ENCODE measurements at places on chromosomes 4 and X.

DNA sequence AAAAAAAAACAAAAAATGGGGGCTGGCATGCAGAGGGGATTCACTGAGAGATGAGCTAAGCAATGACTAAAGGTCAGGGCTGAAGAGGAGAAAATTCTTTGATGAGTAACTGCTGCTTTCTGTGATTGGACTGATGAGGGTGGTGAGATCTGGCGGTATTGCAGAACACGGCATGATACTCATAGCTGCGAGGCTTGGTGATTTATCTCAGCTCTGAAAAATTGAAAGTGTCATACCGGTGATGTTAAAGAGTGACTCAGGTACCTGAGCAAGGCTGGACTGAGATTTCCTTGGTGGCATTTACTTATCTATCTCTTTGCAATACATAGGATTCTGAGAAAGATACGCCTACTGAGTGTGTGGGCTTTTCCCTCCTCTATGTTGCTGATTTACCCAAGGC lies 204.1 kb upstream of the DDX53 start:
- no peak for DNase-seq

DNA sequence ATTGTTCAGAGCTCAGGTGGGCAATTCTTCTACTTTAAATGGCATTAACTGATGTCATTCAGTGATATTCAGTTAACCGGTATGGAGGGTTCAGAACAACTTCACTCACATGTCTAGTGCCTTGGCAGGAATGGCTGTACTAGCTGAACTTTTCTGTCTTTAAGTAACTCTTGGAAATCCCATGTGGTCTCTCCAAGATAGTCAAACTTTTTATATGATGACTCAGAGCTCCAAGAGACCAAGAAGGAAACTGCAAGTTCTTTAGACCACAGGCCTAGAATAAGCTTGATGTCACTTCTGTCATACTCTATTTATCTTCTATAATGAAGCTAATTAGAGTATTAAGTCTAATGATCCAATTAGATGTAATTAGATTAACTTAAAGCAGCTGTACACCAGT lies 24.9 kb downstream of the LHFPL1 start:
- no peak for DNase-seq

DNA sequence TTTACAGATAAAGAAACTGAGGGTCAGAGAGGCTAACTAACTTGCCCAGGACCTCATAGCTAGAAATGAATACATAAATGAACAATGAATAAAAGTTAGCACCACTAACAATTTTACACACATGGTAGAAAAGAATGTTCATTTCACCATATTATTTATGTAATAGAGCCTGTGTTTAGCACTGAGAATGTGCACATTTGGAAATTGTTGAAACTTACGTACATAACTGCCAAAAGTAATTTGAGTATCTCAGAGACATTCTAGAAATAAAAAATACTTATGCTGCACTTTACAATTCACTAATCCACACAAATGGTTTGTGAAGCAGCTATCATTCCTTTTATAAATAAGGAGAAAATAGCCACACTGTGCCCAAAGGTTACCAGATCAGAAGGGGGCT lies 9.9 kb downstream of the CASK start:
- no peak for DNase-seq

- DNase-seq, result no peak
Measured at GRCh38 chr4:105588252-105588651, 35.8 kb downstream of the ARHGEF38 start.

GRCh38 chrX:137573324-137574101 lies 7.6 kb downstream of the ZIC3 start:
- DNase-seq, result no peak

DNA sequence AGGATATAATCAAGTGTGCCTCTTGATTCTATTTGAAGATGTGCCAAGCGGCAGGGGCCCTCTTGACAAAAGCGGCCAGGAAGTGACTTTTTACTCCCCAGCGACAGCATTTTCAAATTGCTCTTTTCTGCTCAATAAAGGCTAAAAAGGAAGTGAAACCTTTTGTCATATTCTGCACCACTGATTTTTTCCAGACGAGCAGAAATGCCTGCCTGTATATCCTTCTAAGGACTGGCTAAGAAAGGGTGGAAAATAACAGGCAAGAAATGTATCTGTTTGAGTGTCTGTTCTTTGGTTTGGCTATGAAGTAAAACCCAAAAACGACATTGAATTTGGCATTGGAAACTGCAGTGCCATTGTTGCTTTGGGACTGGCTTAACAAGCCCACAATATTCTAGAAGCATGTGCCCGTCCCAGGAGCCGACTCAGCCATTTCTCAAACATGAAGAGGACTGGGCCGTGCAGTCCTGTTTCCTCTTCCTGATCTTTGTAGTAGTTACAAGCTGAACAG lies 25.4 kb downstream of the TMSB4X start:
- DNase-seq, result no peak

GRCh38 chr4:160034501-160034900 lies 931.6 kb downstream of the RAPGEF2 start:
- DNase-seq, result no peak

DNA sequence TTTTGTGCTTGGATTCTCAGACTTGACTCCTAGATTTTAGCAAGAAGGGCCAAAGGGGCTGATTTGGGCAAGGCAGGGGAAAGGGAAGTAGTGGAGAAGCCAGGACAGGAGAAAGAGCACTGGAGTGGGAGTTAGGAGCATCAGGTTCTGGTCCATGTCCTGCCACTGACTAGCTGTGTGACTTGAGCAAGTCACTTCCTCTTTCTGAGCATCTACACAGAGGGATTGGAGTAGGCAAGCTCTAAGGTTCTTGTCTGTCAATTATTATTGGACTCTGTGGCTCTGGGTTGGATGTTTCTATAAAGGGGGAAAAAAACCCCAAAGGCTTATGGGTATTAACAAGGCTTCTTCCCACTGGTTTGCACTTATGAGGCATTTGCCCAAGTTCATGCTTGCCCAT lies 24.4 kb downstream of the PLAC1 start:
- no peak for DNase-seq

- DNase-seq, result no peak
Measured at GRCh38 chr4:14831416-14831815, 170.9 kb upstream of the CPEB2 start.

- peak; percentile 72 for DNase-seq
Measured at GRCh38 chr4:139214039-139214534, 37.1 kb upstream of the ELF2 start.

GRCh38 chr4:76363556-76364290 lies 57.2 kb downstream of the STBD1 start:
- DNase-seq, result no peak

DNA sequence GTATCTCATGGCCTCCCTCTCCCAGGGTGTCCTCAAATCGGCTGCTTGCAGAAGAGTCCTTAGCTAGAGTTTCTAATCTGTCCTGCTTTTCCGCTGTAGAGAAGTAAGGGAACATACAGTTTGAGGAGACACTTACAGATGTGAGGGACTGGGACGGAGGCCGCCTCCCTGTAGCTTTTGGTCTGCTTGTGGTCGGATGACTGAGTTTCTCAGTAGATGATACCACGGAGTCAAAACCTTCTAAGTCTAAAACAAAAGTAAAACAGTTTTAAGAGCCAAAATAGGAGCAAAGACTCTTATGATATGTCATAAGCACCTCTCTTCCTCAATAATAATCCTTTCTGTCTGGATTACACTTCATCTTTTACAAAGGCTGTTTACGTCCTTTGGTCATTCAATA lies 34.5 kb upstream of the MAP3K15 start:
- no peak for DNase-seq

DNA sequence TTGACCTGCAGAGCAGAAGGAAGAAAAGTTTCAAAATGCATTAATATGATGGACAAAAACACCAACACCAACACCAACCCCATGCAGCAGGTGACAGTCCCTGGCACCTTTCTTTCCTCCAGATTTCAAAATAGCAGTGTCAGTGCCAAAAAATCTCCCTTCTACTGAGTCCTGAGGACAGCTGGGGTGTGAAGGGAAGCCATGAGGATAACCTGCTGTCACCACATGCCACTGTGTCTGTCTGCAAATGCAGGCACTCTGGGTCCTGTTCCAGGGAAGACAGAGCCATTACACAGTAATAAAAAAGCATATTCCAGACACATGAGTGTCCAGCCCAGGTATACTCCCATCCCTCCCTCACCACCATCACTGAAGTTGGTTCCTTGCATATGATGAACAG lies 187.5 kb downstream of the BMP15 start:
- no peak for DNase-seq

DNA sequence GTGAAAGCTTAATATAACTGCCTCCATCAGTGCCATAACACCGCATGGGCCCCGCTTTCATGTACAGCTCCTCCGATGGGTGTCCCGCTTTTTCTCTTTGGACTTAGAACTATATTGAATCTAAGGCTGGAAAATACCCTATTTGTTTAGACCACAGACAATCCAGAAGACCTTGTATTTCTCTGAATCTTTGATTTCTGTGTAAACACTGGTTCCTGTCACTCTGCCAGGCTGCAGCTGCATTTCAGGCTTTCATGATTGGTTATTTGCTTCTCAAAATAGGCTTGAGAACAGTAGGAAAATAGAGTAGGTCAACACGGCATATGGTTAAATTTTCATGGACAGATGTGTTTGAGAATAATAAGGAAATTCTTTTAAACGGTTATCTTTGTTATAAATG lies 80.0 kb downstream of the NWD2 start:
- no peak for DNase-seq

GRCh38 chr4:56803471-56803870 lies 18.0 kb downstream of the SPINK2 start:
- DNase-seq, result no peak

DNA sequence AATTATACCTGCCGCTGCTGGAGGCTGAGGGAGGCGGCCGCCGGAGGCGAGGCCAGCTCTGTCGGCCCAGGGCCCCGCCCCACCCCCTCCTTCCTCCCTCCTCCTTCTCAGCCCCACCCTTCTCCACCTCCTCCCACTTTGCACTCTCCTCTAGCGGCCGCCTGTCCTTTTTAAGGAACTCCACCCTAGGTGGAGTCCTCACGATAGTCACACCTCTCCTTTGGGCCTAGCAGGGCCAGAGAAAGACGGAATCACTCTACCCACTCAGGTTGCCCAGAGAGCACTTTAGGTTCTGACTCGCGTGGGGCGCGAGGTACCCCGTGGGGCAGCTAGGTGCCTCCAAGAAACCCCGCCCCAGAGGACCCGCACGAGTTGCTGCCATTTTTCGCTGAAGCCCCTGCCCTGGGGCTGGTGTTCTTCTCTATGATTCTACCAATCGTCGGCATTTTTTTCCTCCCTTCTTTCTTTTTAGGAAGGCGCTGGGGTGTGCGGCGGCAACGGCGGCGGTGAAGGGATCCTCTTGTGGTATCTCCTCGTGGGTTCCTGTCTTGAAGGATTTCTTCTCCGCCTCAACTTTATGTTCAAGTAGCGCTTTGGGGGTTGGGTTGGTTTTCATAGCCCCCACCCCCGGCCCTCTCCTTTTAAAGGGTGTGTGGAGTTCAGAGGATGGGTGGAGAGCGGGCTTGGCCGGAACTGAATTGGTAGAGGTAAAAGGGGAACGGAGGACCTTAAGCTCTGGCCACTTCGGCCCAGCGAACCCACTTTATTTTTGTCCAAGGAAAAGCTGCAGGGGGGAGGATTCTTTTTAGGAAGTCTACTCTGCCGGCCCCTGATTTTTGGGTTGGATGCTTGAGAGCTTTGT lies at the start of gene KLF8:
Gene KLF8 (plus strand): TSS at position 136 of the 862 bp plus-strand sequence. CDS start 979 bp downstream, outside the sequence.
- DNase-seq, result peak; percentile 59

DNA sequence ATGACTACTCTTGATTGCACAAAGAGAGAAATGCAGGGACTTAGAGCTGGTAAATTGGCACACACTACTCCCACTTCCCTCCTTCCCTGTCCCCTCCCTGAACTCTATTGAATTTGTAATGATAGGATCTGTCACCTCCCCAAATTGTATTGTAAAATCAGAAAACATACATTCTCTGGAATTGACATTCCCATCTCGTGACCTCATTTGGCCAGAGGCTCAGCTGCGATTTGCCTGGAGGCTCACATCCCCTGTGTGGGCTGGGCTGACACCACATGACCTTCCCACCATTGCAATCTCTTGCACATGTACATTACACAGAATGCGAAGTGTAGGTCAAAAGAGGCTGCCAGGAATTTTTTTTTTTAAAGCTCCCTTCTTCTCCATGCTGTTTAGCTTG lies 172.1 kb downstream of the MID1IP1 start:
- DNase-seq, result no peak

- DNase-seq, result no peak
Measured at GRCh38 chr4:135050086-135050717, 848.6 kb upstream of the PABPC4L start.

- no peak for DNase-seq
Measured at GRCh38 chrX:118964252-118964651, 10.2 kb upstream of the LONRF3 start.

GRCh38 chrX:51361251-51361650 lies 28.6 kb downstream of the NUDT10 start:
- DNase-seq, result no peak

GRCh38 chr4:177292171-177292570 lies 17.5 kb upstream of the NEIL3 start:
- no peak for DNase-seq

DNA sequence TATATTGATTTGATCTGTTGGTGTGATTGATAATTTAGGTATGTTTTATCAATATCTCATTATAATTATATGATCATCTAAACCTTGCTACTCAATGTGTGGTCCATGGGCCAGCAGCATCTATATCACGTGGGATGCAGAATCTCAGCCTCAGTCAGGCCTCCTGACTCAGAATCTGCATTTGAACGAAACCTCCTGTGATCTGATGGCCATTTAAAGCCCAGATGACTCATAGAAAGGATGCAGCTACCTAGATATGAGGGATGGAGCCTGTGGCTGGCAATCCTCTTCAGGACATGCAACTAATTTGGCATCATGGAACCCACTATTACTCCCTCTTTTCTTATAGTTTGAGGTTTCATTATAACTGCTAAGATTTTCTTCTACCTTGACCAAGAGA lies 11.3 kb upstream of the CHRNA9 start:
- no peak for DNase-seq

DNA sequence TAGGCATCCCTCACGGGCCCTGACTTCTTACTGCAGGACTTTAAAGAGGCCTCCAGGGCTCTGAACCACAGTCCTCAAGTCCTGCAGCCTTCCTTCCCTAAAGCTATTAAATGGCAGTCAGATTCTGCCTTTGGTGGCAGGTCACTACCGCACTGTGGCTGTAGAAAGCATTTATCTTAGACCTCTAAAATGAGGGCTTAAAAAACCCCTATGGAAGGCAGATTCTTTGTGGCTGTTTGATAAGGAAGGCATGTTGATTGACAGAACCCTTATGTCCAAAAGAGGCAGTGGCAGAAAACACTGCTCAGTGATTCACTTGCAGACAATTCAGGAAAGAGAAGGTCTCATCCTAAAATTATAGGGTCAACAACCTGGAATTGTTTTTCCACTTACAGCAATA lies 79.2 kb downstream of the FBXL5 start:
- no peak for DNase-seq

GRCh38 chr4:168720396-168720900 lies 223.6 kb downstream of the PALLD start:
- no peak for DNase-seq

DNA sequence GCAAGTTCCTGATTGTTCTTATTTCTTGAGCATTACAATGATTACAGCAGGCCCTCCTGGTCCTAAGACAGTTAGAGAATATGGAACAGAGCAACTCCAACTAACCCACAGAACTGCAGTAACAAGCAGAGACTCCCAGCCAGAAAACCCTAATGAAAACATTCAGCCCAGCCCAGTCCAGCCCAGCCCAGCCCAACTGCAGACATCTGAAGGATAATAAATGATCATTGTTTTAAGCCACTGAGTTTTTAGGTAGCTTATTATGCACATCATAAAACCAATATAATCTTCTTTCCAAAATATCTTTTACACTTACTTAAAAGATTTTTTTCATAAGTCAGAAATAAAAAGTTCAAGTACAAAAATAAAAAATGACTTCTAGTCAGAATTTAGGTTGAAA lies 51.3 kb downstream of the SPOCK3 start:
- DNase-seq, result no peak
